ENCODE measurements at places on chromosomes 13 and 19. TPM values are rescaled to one million over a fixed set of nuclear protein-coding genes. Genes with fewer than 3 reads are reported as not detected.
A peak's percentile ranks its signal among the peaks of the same experiment; 100 is the strongest.

- no peak for DNase-seq
Measured at GRCh38 chr19:14772467-14772866, 5.9 kb downstream of the ADGRE2 start.

- DNase-seq = no peak
Measured at GRCh38 chr13:78197231-78197630, 278.6 kb upstream of the EDNRB start.

DNA sequence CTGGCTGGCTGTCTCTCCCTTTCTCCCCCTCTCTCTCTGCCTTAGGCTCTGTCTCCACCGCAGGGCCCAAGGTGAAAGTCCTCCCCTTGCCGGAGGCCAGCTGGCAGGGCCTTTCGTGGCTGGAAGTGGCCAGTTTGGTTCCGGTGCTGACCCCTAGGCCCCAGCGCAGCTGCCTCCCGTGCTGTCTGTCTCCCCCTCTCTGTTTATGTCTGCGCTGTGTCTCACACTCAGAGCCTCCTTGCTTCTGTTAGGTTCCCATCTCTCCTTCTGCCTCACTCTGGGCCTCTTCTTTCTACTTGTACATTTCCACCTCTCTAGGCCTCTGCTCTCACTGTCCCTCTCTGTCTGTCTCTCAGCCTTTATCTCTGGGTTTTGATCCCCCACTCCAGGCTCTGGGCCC lies 13.1 kb downstream of the CCDC97 start:
- DNase-seq = peak; percentile 73

- DNase-seq = peak; percentile 70
Measured at GRCh38 chr19:8445488-8446001, 770 bp downstream of the HNRNPM start.

Gene ZNF135
- 5.1 TPM for total RNA-seq

Gene DMKN
- 20.4 TPM for total RNA-seq
